ENCODE measurements at places on chromosomes 4 and X.

- no peak for DNase-seq
Observed at GRCh38 chr4:40515398-40516293, 114.0 kb downstream of the RBM47 start.

DNA sequence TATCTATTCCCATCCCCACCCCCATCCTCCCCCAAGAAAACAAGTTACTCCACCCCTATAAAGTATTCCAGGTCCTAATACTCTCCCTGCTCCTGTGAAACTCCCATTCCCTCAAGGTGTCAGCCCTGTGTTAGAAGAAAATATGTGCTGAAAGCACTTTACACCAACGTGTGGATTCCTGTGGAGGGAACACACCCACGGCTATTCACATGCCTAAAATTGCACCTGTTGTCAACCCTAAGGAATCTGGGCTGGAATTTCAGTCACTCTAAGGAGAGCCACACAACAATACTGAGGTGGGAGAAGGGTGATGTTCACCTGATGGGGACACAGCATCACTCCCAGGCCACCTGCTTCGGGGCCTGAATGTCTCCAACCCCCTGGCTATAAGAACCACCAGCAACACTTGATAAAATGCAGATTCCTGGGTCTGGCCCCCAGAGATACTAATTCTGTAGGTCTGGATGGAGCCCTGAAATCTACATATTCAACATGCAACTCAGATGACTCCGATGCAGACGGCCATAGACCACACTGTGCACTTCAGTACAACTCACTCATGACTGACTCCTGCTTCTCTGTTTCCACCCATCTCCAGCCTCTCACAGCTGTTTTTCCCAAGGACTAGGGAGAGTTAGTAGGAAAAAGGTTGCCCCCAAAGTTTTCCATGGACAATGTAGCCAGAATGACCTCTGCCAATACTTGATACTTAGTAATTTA, 15.8 kb downstream of the SCD5 start:
- no peak for DNase-seq

GRCh38 chr4:153764601-153765368, 5.0 kb upstream of the RNF175 start:
- DNase-seq = no peak

DNA sequence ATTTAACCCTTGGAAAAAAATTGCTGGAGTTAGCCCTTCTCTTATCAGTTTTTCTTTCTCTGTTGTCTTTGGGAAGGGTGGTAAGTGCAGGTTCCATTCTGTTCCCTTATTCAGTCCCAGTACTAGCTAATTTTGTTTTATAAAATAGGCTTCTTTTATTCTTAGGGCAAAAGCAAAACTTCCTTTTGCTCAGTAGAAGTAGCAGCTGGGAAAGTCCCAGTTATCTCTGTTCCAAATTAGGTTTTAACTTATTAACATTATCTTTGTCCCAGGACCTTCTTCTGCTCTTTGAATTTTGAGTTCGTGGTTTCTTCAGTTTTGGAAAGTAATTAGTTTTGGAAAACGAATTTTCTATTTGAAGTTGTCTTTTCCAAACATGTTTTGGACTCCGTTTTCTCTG, 61.1 kb downstream of the BANK1 start:
- no peak for DNase-seq

GRCh38 chrX:16851421-16851820, 18.7 kb downstream of the RBBP7 start:
- DNase-seq = peak; percentile 53
